ENCODE measurements at places on chromosomes 4 and X.

- no peak for DNase-seq
Observed at GRCh38 chr4:2322841-2323240, 60.9 kb upstream of the MXD4 start.

GRCh38 chr4:174041555-174042105 lies 241.8 kb downstream of the FBXO8 start:
- no peak for DNase-seq

DNA sequence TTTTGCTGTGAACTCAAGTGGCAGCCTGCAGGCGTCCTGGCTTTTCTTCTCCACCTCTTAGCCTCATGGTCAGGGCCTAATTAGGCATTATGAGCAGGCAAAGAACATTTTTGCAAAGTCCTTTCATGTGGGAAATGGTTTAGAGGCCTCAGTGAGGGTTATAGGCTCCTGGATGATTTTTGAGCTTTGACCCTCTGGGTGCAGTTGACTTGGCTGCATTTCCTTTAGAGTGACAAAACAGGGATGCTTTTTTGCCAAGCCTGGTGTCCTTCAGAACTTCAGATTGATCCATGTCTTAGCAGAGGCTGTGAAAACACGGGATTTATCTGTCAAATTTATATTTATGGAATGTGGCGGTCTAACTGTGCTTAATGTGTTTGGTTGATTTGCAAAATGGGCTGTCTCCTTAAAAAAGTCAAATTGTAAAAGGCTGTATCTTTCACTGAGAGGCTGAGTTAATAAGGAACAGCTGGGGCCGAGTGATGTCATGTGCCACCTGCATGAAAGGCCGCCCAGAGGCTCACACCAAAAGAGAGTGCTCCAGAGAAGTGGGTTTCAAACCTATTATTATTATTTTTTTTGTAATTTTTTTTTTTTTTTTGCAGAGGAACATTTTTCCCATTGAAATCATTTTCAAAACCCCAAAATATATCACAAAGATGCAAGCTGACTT lies 192.2 kb upstream of the ARX start:
- no peak for DNase-seq

DNA sequence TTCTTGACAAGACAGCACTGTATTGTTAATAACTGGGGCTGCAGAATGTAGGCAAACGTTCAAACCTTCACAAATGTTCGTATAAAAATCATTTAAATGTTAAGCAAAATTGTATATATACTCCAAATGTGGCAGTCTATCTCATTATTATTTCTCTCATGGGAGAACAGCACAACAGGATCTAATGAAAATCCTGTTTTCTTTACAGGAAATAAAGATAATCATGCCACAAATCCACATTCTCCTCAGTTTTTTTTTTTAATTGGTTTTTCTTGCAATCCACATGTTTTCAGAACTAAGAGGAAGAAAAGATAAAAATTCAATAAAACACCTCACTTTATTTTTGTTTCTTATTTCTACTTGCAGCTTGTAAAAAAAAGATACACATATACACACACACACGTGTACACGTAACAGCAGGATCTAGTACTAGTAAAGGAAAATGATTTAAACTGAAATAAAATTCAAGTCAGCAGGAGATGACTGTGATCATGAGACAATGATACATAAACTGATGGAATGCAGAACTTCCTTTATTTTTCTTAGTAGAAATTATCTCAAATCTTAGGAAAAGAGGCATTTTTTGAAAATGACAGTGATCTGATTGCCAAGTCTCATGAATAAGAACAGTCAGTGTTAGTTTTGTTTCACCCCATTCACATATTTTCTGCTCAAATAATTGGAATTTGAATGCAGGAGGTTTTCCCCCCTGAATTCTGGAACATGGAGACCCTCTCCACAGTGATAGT lies 11.3 kb downstream of the APBB2 start:
- DNase-seq: no peak

DNA sequence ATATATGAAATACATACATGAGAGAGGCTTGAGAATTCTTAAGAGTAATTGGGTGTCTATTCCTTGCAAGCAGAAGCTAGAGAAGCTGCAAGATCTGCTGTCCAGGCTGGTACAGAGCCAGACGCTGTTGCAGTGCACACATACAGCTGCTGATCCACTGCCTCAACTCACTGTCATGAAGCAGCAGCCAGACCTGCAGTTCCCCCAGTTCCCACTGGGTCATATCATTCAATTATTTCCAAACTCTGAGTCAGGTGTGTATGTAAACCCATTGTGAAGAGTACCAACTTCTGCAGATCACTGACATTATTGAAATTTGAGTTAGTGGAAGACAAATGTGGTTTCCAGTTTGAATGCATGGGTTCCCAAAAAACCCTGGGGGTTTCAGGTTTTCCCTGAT lies 1212.8 kb upstream of the ADGRL3 start:
- DNase-seq: no peak

GRCh38 chrX:122046226-122046625 lies 998.8 kb downstream of the GLUD2 start:
- DNase-seq: no peak

Measured in COLO829 (cell line).